Activated CD4-positive, CD25-positive, alpha-beta regulatory T cell (primary cell): ENCODE measurements at places on chromosomes 16 and 17.

GRCh38 chr17:29789196-29790170 lies 140.5 kb downstream of the SSH2 start:
- DNase-seq: no peak

DNA sequence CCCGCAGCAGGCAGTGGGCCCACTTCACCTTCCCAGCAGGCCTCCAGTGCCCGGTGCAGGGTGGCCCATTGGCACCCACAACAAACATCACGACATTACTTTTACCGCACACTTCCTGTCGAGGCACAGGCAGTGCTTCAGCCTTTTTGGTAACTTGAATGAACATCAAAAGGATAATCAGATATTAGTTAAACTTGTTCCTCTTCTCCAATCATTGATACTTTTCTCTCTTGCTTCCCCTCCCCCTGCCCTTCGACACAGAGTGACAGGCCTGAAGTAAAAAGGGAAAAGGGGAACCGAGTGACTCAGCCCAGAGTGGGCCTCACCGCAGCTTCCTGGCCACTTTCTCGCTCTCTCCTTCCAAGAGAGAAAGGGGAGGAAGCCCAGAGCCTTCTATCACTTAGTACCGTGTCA lies 507.0 kb downstream of the MAF start:
- DNase-seq: no peak

GRCh38 chr16:6618874-6619273 lies 713.8 kb upstream of the RBFOX1 start:
- DNase-seq: no peak

GRCh38 chr17:36591434-36592315 lies at the start of gene DHRS11:
DHRS11 (plus strand) TSS chr17:36591879; CDS start chr17:36592010, 131 bp downstream.
- DNase-seq: peak; percentile 52

- DNase-seq: no peak
Measured at GRCh38 chr16:73057291-73058210, 9.6 kb upstream of the ZFHX3 start.

GRCh38 chr17:45393411-45393810 lies 39.3 kb downstream of the ARHGAP27 start:
- DNase-seq: no peak

- no peak for DNase-seq
Measured at GRCh38 chr17:1552932-1553331, 9.7 kb downstream of the PITPNA start.

GRCh38 chr16:83995754-83996153 lies 27.7 kb downstream of the NECAB2 start:
- no peak for DNase-seq

- no peak for DNase-seq
Measured at GRCh38 chr17:40915199-40915661, 22.2 kb downstream of the KRT23 start.

DNA sequence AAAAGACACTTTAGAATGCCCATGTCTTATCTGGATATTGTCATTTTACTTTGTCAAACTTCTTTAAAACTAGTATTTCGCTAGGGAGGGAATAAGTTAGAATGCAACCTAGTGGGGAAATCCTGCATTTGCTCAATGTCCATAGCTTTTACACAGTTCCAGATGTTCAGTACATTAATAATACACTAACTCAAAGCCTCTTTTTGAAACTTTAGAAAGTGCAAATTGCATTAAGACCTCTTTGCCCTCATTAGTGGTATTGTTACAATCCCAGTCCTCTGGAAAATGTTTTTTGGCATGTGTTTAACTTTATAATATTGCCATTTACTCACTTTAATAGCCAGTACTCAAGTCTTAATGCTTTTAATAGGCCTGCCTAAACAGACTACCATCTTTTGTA lies 106.8 kb downstream of the BRIP1 start:
- DNase-seq: no peak

- DNase-seq: no peak
Measured at GRCh38 chr17:40699853-40700252, 3.7 kb downstream of the KRT24 start.

DNA sequence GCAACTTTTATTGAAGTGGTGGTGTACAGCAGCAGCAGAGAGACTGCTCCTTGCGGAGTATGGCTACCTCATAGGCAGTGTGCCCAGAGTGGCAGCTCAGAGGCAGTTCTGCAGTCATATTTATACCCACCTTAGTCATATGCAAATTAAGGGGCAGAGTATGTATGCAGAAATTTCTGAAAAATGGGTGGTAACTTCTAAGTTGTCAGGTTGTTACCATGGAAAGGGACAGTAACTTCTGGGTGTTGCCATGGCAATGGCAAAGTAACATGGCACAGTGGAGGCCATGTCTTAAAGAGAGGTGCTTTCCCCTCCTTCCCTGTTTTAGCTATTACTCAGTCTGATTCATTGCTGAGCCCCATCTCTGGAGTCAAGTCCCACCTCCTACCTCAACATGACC lies 53.4 kb downstream of the MEOX1 start:
- DNase-seq: no peak

GRCh38 chr16:29029168-29029994 lies 44.5 kb downstream of the LAT start:
- DNase-seq: peak; percentile 37

DNA sequence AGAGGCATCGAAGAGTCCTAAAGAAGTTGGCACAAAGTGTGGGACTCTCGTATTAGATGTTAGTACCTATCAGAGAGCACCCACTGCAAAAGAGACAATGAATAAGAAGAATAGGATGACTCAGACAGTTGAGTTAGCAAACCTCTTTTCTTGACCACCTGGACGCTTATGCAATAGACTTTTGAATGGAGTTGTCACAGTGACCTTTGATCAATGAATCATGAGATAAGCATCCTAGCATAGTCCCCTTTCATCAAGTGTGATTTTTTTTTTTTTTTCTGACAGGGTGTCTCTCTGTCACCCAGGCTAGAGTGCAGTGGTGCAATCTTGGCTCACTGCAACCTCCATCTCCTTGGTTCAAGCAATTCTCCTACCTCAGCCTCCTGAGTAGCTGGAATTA lies 1417.9 kb upstream of the GOT2 start:
- no peak for DNase-seq

DNA sequence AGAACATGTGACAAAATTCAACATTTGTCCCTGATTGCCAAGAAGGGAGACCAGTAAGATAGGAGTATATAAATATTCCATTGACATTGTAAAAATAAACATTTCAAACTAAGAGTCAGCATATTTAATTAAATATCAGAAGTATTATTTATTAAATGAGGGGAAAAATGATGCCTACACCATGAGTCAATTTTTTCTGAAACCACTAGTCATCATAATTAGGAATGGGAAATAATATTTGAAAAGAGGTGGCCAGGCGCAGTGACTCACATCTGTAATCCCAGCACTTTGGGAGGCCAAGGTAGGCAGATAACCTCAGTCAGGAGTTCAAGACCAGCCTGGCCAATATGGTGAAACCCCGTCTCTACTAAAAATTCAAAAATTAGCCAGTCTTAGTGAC lies 2.1 kb downstream of the CMTM1 start:
- DNase-seq: no peak

DNA sequence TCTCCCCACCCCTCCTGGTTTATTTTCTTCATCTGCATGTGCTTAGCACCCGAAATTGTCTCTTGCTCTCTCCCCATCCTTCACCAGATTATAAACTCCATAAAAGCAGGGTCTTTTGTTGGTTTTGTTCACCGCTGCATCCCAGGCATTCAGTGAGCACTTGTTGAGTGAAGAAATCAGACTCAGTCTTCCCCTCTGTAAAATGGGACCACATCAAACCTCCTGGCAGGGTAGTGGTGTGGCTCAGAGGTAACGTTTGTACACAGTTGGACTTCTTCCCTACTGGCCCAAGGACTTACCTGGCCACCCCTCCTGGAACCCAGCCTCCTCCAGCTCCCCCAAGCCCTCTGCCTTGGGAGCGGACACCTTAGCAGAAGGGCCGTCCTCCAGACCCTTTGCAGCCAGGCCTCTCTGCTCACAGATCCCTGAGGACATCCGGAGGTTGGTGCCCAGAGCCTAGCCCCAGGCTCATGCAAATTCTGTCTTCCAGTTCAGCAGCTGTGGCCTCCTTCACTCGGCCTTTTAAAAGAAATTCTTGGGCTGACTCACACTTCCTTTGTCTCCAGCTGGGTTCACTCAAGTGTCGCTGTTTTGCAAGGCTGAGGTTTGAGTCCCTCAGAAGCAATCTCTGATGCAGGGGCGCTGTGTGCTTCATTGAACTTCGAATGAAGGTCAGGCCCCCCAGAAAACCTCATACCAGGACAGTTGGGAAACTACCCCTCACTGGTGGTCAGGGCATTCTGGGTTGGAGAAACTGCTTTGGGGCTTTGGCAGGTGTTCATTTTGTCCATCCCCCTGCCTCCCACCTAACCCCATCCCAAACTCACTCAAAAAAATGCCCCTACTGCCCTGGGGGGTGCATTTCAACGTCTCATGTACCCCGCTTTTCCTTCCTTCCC lies 16.8 kb upstream of the RMI2 start:
- peak; percentile 22 for DNase-seq

GRCh38 chr17:75269844-75270217 lies 1.2 kb downstream of the MIF4GD start:
- DNase-seq: no peak

DNA sequence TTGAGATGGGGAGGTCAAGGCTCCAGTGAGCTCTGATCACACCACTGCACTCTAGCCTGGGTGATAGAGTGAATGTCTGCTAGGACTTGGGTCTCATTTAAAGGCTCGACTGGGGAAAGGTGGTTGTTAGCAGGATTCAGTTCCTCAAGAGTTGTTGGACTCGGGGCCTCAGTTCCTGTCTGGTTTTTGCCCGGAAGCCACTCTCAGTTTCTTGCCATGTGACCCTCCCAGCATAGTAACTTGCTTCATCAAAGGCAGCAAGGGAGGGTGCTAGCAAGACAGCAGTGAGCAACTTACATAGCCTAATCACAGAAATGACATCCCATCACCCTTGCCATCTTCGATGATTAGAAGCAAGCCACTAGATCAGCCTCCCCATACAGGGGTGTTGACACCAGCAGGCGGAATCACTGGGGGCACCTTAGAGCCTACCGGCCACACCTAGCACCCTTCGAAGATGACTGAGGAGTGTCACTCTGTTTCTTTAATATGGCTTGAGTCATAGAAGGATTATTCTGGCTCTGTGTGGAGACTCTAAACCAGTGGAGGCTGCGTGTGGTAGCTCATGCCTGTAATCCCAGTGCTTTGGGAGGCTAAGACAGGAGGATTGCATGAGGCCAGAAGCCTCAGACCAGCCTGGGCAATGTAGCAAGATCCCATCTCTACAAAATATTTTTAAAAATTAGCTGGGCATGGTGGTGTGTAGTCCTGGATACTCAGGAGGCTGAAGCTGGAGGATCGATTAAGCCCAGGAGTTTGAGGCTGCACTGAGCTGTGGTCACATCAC lies 13.2 kb upstream of the SCNN1B start:
- DNase-seq: no peak

DNA sequence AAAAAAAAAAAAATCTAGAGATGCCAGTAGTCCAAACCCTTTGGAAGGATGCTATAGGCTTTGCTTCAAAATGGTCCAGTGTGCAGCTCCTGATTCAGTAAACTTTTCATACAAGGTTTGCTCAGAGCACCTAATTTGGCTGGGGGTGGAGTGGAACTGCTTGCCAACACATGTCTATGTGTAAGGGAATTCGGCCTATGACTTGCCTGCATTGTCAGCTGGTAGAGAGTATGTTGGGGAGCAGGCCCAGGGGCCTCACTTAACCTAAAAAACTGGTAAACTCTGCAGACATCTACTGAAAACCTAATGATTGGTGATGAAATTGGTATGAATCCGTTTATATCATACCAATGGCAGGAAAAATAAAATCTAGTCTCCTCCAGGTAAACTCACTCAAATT lies 1.5 kb upstream of the MFSD6L start:
- DNase-seq: no peak

GRCh38 chr17:80791758-80792284 lies 199.8 kb upstream of the CHMP6 start:
- DNase-seq: no peak

DNA sequence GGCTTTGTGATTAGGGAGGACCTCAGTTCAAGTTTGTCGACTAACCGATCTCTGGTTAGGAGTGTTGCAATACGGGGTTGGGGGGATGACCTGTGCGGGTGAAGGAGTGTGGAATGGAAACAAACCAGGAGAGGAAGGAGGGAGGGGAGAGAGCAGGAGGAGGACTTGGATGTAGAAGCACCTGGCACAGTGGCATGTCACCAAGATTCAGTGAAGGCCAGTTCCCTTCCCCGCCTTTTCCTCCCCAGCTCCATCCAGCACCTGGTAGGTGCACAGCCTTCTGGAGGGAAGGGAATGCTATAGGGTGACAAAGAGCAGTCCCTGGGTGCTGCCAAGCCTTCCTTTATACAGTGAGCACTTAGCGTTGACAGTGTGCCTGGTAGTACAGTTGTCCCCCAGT lies 107.4 kb upstream of the CRHR1 start:
- DNase-seq: no peak

GRCh38 chr17:64399767-64400156 lies 9.1 kb upstream of the PECAM1 start:
- no peak for DNase-seq

- DNase-seq: no peak
Measured at GRCh38 chr16:27883576-27883975, 179.9 kb downstream of the GSG1L start.

- DNase-seq: no peak
Measured at GRCh38 chr17:73058022-73058421, 34.5 kb downstream of the SLC39A11 start.

GRCh38 chr17:59870482-59870881 lies 22.3 kb downstream of the TUBD1 start:
- DNase-seq: no peak

GRCh38 chr17:27438348-27438998 lies 17.8 kb upstream of the KSR1 start:
- DNase-seq: no peak

GRCh38 chr17:64378890-64379354 lies 11.7 kb downstream of the PECAM1 start:
- DNase-seq: no peak

DNA sequence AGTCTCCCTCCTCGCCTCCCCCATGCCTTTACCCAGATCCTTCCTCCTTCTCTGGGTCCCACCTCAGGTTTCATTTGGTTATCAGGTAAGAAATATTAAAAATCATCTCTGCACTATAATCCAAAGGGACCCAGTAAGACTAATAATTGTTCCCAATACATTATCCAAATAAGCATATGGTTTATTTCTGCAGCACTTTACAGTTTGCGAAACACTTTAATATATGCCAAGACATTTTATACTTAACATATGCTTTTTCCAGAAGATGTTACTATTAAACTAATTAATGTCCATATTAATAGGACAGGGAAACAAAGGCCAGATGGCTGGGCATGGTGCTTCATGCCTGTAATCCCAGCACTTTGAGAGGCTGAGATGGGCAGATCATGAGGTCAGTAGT lies 33.3 kb downstream of the CD300LF start:
- DNase-seq: no peak

DNA sequence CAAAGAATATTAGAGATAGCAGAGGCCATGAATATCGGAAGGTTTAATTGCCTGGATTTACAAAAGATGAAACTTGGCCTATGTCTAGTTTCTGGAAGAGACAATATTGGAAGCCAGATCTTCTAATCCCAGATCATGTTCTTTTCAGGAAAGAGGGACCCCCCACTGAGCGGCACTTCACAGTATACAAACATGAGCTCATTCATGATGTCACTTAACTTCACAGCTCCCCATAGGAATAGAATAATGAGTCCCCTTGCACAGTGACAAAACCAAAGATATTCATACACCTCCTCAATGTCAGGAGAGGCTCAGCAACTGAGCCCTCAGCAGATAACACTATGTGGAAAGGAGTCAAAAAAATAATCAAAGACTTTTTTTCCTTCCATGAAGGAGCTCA lies 147.5 kb downstream of the CDH11 start:
- no peak for DNase-seq

- DNase-seq: no peak
Measured at GRCh38 chr17:82909322-82909904, 69.6 kb upstream of the ZNF750 start.
